Head of caudate nucleus (tissue), 42 donors: ENCODE measurements at places on chromosomes 3 and 15.

DNA sequence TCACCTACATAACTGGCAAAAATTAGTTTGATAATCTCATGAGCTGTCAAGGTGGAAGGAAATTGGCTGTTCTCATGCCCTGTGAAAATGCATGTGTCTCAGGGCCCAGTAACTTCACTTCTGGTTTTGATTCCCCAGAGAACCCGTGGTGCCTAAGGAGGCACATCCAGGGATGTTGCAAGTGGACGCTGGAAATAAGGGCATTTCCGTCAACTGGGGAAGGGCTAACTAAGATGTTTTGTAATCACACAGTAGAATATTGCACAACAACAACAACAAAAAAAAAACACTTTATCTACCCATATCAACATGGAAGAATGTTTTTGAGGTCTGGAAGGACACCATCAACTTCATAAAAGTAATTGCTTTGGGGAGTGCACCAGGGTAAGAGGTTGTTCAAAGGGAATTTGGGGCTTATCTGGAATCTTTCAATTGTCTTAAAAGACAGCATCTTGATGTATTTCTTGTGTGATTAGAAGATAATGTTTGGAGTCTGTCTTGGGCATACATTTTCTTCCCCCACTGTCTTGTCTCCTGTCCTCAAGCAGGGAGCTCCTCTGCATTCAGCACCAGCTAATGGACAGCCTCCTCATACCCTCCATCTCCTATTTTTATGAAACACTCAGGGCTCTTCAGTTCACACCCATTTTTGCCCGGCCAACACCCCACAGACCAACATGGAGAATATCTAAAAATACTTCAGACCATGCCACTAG lies 37.2 kb upstream of the PRR20G start:
- DNase-seq, result no peak

DNA sequence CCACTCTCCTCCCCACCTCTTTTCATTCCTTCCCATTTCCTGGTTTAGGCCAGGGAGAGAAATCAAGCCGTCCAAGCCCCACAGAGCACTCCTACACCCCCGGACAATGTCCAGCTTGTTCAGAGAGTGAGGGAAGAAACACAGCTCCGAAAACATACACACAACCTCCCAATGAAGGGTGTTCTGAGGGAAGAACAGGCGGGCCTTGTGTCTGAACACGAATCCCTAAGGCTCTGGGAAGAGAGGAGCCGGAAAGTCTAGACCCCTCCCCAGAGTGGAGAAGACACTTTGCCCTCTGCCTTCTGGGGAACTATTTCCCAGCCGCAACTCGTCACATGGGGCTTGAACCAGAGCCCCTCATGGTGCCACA lies 30.5 kb downstream of the ACAN start:
- no peak for DNase-seq

DNA sequence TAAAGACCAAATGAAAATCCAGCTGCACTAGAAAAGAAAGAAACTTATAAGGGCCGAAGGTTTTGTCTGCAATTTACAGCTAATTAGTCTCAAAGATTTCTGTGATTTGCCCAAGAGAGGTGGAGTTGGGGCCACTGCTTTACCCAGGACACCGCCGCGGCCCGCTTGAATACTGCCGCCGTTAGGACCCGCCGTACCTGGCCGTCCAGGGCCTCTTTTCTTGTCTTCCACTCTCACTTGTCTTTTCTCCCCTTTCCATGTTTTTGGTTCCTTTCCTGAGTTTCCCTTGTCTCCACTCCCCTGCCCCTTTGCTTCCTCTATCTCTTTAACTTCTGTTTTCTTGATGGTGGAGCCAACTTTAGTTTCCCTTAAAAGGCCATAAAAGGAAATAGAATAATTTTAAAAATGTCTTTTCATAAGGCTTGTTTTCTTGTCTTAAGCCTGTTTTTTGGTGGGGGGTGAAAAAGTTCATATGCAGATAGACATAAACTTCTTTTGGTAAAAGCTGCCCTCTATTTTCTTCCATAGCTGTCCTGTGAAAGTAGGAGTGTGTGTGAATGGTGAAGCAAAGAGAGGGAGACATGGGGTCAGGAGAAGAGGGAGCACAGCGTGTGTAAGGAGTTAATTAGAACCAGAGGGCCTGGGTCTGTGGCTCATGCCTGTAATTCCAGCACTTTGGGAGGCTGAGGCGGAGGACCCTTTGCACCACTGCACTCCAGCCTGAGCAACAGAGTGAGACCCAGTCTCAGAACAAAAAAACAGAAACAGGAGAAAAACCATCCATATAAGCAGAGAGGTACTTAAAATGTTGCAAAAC lies 16.0 kb upstream of the CCNL1 start:
- DNase-seq, result no peak

- DNase-seq, result no peak
Observed at GRCh38 chr3:79011821-79012529, 755.8 kb downstream of the ROBO1 start.

- no peak for DNase-seq
Observed at GRCh38 chr3:49359623-49360022, 1.5 kb upstream of the GPX1 start.

DNA sequence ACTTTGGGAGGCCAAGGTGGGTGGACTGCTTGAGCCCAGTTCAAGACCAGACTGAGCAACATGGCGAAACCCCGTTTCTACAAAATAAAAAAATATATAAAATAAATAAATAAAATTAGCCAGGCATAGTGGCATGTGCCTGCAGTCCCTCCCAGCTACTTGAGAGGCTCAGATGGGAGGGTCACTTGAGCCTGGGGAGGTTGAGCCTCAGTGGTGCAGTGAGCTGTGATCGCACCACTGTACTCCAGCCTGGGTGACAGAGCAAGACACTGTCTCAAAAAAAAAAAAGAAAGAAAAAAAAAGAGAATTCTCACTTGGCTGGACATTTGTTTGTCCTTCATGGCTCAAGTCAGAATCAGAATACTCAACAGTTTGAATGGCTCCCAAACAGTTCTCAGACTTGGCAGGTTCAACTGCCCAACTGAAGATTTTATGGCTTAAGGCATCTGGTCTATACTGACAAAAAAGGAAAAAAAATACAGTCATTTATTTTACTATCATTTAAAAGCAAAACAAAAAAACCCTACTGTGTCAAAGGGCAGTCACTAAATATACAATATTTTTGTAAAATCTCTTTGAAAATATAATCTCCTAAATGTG lies 106.6 kb downstream of the FBXL22 start:
- DNase-seq, result no peak

- DNase-seq, result no peak
Observed at GRCh38 chr15:33737687-33738601, 230.4 kb upstream of the CHRM5 start.

DNA sequence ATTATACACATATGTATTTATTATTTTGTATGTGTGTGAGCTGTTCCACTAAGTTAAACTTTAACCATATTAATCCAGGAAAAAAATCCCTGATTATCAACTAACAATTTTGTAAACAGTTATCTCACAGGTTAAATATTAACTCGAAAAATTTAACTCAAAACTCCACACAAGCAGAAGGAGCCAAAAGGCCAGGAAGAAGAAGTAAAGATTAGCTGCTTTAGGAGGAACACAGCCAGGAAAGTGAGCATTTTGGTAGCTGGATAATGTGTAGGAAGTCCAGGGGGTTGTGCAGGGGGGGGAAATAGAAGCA lies 425.0 kb downstream of the TIGIT start:
- no peak for DNase-seq

DNA sequence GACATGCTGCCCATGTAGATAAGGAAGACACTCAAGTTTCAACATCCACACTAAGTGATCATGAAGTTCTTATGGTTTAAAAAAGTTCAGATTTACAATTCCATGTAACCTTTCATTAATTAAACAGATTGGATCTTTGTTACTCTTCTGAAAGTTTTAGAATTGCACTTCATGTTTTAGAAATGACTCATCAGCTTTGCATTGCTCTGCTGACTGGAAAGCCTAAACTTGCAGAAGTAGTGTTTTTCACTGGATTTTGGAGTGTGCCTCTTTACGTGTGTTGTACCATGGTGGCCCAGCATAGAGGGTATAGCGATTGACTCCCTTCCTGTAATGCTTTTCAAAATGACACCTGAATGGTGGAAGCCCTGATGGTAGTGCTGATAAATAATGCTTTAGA lies 157.9 kb downstream of the BBX start:
- DNase-seq, result no peak

- no peak for DNase-seq
Observed at GRCh38 chr15:101396484-101397261, 92.8 kb downstream of the PCSK6 start.

DNA sequence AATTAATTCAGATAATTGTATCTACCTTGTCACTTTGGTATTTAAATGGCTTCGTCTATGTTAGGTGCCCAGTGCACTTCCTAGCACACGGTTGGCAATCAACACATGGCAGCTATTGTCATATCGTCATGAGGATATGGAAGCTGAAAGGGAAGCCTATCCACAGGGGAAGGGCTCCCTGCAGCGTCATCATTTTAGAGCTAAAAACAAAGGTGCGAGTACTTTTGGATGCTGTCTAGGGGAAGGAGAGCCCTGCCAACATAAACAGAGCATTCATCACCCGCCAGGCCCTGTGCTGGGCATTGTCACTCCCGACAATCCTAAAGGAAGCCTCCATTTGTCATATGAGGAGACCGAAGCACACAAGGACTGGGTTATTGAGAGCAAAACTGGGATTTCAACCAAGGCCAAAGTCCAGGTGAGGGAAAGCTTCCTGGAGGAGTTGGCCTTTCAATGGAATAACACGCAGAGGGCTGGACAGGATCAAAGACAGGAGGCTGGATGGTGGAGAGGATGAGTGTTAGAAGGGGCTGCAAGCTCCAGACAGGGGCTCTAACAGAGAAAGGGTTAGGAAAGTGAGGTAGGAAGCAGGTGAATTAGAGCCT lies 8.0 kb upstream of the PARL start:
- no peak for DNase-seq

GRCh38 chr3:175486255-175486654 lies 627.1 kb downstream of the NAALADL2 start:
- DNase-seq, result no peak

- DNase-seq, result no peak
Observed at GRCh38 chr15:88775776-88776175, 27.5 kb upstream of the ACAN start.

DNA sequence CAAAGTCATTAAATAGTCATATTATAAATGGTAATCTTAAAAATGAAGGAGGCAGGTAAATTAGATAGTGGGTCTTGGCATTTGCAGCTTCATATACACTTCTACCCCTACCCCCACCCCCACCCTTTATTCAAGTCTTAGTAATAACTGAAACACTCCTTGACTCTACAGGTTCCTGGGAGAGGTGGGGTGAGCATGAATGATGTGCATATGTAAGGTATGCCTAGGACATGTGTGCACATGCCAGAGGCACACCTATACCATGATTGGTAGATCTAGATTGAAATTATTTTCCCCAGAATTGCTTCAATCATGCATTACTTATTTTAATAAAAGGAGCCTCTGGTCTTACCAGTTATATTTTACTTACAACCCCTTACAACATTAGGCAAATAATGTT lies 40.1 kb upstream of the PDCD6IP start:
- no peak for DNase-seq

- DNase-seq, result no peak
Observed at GRCh38 chr3:147518465-147518864, 109.3 kb downstream of the ZIC1 start.

- DNase-seq, result no peak
Observed at GRCh38 chr15:42083605-42083908, 10.8 kb downstream of the PLA2G4D start.

DNA sequence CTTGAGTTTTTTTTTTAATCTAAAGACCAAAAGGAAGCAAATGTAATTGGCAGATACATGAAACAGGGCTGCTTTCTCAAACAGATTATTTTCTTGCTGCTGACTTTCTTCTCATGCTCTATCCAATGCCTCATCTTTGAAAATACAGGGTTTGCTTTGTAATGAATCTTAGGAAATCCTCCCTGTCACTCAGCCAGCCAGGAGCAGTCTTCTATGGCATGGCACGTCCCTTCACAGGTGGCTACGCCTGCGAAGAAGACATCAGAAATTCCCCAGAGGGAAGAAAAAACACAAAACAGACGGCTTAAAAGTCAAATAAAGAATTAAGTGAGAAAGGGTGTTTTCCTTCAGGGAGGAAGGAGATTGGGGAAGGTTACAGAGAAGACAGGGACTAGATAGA lies 242.5 kb downstream of the IGSF11 start:
- DNase-seq, result no peak

GRCh38 chr3:141360888-141361598 lies 7.3 kb upstream of the ZBTB38 start:
- no peak for DNase-seq

GRCh38 chr3:174547801-174548435 lies 311.2 kb upstream of the NAALADL2 start:
- DNase-seq, result no peak

DNA sequence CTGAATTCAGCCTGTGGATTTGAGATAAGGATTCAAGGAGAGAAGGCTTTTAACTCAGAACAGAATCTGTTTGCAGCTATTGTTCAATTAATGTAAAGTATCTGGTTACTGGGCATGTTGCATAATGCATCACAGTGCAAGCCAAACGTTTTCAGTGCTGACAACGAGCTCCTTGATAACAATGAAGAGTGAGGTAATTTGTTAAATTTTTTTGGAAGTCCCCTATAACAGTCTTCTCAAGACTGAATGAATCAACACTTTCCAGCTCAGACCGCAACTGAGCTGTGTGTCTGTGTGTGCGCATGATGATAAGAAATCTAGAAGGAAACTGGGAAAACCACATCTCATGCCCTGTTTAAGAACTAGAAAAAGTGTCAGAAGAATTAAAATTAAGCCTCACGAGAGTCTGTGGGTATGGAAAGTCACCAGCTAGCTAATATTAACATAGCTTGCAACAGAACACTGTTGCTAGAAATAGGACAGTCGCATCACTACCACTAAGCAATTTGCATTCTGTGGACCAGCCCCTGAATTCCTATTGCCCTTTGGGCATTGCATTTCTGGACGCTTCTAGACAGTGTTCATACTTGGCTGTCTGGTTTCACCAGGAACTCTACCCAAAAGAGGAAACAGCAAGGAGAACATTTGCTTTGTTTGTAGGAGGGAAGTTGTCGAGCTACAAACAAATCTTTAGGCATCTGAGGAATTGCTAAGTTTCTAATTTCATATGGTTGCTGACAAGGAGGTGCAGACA lies 43.7 kb upstream of the ATP2C1 start:
- peak; percentile 19 for DNase-seq

DNA sequence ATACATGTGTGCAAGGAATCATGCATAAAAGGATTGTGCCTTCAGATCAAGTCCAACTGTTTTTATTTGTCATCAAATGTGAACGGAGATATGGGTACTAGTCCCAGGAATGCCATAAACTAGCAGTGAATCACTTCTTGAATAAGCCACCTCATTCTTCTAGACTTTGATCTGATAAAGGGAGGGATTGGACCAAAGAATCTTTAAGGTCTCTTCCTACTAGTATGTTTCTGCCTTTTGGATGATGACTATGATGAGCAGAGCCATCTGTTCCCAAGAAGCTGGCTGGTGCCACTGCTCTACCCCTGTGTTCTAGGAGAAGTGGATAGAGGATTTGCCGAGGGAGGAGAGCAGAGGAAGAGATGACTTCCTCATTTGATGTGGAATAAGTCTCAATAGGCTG lies 28.8 kb upstream of the UACA start:
- no peak for DNase-seq

GRCh38 chr3:132180337-132180791 lies 136.8 kb upstream of the ACP3 start:
- no peak for DNase-seq
